NCI-H1417 treated with DMSO at 0.1 percent for 48 hours (cell line): ENCODE measurements at places on chromosomes 16 and 17.

- no peak for DNase-seq
These were observed 59.7 kb downstream of the ABCC6 start for GRCh38 chr16:16163571-16163970.

- DNase-seq, result no peak
These were observed 98.9 kb downstream of the N4BP1 start for GRCh38 chr16:48511071-48511540.

- no peak for DNase-seq
These were observed 54.9 kb downstream of the WWP2 start for GRCh38 chr16:69816996-69817395.

DNA sequence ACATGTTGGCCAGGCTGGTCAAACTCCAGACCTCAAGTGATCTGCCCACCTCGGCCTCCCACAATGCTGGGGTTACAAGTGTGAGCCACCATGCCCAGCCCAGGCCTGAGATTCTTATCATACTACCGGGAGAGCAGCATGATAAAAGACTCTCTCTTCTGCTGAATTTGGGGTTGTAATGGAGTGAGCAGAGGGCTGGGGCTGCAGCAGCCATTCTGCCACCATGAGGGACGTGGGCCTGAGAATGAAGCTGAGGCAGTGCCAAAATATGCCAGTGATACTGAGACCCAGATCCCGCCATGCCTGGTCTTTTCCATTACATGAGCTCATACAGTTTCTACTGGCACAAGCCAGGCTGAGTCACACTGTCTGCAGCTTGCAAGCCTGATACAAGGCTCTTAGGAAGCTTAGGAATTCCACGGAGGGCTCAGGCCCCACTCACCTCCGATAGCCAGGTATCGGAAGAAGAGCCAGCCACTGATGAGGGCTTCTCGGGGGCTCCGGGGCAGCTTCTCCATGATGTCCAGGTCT, 19.6 kb upstream of the P2RX1 start:
- no peak for DNase-seq

GRCh38 chr16:29702269-29702668, 23.3 kb downstream of the QPRT start:
- no peak for DNase-seq

- no peak for DNase-seq
These were observed 11.3 kb downstream of the YPEL2 start for GRCh38 chr17:59342681-59343131.

DNA sequence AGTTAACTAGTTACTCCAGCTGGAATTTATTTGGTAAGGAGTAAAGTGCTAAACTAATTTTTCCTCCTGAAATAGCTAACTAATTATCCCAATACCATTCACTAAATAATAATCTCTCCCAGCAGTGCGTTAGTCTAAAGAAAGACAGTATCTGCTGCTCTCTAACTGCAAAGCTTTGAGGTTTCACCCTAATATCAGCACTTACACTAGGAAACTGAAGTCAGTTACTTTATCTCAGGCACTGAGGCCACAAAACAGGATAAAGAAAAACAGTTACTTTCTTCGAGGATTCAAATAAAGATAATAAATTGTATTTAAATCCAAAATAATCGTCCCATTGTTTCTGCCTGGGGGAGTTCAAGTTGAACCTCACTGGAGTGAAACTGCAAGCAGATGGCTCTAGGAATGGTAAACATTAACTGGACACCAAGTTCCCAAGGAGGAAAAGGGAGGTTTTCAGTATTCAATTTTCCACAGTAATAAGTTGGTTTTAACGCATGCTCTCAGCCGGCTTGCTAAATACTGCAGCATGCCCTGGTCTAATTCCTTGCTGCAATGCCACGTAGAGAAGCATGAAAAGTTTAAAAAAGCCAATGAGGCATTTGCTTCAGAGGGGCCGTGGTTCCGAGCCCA, 20.0 kb upstream of the FOXJ1 start:
- no peak for DNase-seq

DNA sequence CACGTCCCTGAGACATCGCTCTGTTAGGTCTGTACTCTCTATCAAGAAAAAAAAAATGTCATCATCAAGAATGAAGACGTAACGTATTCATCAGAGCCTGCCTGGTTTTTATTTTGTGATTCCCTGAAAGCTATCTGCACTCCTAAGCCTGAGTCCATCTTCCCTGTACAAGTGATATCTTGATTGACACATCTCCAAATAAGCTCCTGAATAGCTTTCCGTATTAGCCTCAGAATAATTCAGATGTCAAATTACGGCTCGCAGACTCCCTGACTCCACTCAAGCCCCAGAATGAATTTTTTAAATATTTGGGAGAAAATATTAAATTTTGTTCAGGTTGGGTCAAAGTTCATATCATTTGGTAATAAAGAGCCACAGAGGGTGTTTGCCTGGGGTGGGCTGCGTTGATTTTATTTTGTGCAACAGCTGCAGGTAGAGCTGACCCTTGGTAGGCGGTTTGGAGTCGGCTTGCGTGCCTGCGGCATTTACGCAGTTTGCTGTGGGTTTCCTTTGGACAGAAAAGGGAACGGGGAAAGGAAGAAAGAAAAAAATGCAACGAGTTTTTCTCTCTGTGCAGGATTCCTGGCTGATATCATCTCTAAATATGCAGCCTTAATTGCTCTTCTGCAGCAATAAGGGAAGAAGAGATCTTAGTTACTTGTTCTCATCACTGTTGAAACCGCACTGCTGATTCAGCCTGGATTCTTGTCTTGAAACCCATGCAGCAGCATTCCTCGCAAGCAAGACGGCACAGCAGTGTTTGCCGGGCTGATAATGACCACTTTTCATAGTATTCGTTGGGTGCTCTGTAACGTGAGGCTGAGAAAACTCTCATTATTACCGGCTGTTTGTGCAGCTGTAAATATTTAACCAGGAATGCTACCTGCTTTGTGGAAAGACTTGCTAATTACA, 114.7 kb downstream of the IRX3 start:
- peak; percentile 88 for DNase-seq

GRCh38 chr17:49984283-49984682, 10.7 kb downstream of the DLX3 start:
- DNase-seq, result no peak

GRCh38 chr17:78278139-78278741, 46.8 kb downstream of the TMEM235 start:
- no peak for DNase-seq

DNA sequence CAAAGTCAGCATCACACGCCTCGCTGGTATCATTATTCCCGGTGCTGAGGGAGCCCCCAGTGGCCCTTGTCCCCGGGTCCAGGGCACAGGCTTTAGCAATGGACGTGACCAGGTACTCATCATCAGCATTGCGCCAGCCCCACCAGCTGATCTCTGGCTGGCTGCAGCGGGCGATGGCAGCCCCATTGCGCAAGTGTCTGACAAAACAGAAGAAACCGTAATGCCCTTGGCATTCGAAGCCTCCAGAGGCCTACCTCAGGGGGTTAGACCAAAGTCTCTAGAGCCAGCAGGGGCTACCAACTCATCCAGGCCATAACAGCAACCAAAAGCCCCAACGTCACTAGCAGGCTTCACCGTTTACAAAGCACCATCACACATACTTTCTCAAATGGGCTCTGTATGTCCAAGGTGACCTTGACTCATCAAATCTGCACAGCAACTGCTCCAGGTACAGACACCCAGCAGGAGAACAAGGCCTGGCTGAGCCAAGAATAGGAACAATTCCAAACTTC, 7.3 kb downstream of the MTMR4 start:
- DNase-seq, result no peak

DNA sequence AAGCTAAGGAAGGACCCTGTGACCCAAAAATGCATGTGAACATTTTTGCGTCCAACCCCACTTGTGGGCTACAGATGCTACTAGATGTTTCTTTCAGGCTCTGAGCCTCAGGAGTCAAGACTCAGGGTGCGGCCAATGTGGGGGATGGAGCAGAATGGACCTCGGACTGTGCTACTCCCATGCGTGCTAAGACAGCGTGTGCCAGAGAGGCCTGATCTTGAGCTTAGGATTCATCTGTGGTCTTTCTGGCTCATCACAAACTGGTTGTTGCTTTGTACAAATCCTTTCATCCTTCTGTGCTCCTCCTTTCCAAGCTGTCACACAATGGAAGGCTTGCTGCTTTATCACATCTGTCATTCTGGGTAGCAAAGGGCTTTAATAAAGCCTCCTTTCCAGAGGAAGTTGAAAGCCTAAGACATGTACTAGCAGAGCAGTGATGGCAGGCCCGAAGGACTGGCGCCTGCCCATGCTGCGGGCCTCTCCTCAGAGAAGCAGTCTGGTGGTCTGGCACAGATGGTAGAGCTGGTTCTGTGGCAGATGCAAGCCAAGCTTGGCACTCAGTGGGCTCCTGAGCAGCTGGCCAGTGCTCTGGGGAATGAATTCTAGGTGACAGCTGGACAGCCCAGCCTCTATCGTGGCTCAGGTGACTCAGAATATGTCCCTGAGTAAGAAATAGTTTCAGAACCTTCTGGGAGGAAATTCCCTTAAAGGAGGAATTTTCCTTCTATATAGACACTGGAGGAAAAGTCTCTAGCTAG, 27.8 kb downstream of the COG4 start:
- no peak for DNase-seq

DNA sequence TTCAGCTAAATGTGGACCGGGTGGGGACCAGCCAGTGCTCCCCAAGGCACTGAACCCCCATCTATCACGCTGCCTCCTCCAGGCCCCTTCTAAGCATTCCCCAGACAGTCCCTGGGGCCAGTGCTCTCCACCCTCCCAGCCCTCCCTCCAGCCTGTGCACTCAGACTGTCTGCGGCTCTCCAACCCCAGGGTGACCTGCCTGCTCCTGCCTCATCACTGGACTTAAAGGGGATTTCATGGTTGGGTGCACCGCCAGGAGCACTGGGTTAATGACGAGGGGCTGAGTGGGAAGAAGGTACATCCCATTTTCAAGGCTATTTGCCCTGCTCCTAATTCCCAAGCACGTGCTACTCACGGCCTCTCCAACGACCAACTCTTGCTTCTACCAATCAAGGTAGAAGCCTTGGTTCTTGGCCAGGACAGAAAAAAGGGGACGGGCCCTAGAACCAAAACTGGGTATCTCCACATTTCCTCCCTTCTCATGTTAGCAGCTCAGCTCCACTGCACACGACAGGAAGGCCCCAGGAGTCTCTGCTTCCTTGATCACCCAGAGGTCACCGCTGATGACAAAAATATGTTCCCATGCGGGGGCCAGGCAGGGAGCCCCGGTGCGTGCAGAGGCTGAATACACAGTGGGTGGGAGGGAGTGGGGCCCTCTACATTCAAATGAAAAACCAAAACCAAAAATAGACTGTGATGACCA, 3.5 kb upstream of the ABR start:
- DNase-seq, result no peak

- DNase-seq, result no peak
These were observed 3.1 kb upstream of the NPW start for GRCh38 chr16:2016407-2016922.
